Stimulated activated CD8-positive, alpha-beta memory T cell treated with anti-CD3 and anti-CD28 coated beads, Interleukin-4, amount 100 ng/mL, for 1 hour (primary cell): ENCODE measurements at places on chromosomes 1 and 21.
A peak's percentile ranks its signal among the peaks of the same experiment; 100 is the strongest.

GRCh38 chr21:33015096-33015495 lies 10.6 kb upstream of the OLIG2 start:
- DNase-seq: no peak

DNA sequence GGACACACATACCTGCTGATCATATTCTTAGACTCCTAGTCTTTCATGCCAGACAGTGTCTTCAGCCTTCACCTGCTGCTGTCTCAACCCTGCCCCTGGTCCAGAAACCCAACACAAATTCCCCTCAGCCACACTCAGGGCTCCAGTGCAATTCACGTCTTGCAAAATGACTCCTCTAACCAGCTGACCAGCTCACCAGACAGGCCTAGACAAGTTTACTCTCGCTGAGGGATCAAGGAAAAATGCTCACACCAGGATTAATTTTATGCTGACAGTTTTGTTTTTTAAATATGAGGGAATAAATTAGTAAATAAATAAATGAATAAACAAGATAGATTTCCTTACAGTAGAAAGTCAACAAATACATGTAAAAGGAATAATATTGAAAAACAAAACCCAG lies 28.5 kb downstream of the CCDC185 start:
- DNase-seq: no peak

- DNase-seq: no peak
These were observed 304.7 kb upstream of the USP25 start for GRCh38 chr21:15425049-15425448.

DNA sequence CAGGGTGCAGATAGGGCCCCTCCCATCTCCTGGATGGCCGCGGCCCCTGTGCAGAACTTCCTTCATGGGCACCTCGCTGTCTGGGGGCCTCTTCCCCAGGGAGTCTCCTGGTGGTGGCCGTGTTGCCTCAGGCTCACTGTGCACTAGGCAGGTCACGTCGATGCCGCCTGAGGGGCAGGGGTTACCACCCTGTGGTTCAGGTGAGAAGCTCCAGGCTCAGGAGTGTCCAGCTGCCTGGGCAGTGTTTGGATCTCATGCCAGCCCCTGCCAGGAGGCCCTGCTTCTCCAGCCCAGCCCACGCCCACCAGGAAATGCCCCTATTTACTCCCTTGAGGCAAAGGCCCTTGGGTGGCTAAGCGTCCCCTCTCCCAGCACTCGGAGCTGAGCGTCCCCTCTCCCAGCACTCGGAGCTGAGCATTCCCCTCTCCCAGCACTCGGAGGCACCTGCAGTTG lies 2.1 kb downstream of the ITGB2 start:
- no peak for DNase-seq

DNA sequence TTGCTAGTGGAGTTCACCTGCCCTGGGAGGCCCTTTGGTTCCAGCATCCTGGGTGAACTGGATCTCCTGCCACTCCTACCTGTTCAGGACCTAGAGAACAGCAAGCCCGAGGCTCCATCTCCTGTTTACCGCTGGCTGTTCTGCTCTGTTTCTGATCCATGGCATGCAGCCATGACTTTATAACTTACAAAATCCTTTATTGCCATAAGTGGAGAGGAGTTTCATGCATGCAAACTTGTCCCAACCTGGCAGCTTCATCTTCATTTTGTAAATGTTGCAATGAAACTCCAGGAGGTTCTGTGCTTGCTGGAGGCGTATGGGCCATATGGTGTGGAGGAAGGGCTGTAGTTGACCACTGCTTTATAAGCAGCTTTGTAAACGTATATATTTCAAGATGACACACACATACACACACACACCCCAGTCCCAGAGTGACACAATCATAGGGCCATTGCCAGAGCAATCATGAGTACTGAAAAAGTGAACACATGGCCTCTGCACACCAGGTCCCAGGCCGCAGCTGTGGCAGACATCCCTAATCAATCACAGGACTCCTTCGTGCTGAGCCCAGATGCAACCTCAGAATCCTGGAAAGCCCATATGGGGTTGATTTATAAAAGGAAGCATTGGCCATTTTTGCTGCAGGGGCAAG lies 69.0 kb downstream of the UBIAD1 start:
- DNase-seq: no peak

DNA sequence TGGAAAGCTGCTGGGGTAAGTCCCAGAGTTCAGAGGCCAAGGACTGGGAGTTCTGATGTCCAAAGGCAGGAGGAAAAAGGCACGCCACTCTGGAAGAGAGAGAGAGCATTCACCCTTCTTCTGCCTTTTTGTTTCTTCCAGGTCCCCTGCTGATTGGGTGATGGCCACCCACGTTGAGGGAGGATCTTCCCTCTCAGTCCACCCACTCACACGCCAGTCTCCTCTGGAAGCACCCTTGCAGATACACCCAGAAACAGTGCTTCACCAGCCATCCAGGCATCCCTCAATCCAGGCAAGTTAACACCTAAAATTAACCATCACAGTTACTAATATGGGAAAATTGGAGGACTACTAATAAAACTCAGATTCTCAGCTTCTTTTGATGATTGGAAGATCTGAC lies 66.1 kb upstream of the PARP1 start:
- no peak for DNase-seq

- no peak for DNase-seq
These were observed 6.6 kb upstream of the ZNF669 start for GRCh38 chr1:247110627-247111258.

GRCh38 chr1:228969953-228970800 lies 234.9 kb downstream of the RHOU start:
- no peak for DNase-seq

GRCh38 chr21:46605767-46606426 lies 1.0 kb upstream of the S100B start:
- peak; percentile 27 for DNase-seq

DNA sequence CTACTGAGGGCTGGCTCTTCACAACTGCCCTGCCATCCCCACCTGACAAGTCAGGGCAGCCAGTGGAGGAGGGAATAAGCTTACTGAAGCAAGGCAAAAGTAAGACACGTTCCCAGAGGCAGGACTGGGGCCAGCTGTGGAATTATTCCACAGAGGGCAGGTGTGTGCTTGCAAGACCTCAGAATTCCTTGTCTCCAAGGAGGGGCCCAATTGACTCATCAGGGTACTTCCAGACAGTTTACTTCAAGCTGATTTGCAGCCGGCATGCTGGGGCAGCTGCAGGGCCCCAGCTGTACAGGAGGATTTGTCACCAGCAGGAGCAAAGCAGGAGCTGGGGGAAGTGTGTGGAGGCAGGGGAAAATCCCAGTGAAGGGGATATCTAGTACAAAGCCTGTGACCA lies 167.5 kb upstream of the CAMK1G start:
- no peak for DNase-seq

GRCh38 chr1:34867415-34867814 lies 7.9 kb upstream of the SMIM12 start:
- no peak for DNase-seq

- no peak for DNase-seq
These were observed 41.8 kb upstream of the TTC22 start for GRCh38 chr1:54842963-54843362.

DNA sequence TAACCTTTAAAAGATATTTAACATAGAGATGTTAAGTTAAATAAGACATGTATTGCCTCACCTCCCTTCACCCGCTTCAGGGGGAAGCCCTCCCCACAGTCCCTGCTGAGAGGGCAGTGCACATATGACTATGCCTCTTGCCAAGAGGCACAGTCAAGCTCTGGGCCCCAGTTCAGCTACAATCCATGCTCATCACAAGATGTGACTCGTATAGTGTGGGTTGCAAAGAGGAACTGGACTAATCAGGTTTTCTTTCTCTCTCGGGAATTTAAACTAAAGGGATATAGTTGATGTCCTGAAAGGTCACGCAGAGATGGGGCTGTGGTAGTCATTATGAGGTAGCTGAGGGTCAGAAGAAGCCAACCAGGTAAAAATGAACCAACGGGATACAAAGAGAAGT lies 35.6 kb downstream of the LYST start:
- no peak for DNase-seq

- no peak for DNase-seq
These were observed 76.4 kb downstream of the GLUL start for GRCh38 chr1:182315167-182315556.

DNA sequence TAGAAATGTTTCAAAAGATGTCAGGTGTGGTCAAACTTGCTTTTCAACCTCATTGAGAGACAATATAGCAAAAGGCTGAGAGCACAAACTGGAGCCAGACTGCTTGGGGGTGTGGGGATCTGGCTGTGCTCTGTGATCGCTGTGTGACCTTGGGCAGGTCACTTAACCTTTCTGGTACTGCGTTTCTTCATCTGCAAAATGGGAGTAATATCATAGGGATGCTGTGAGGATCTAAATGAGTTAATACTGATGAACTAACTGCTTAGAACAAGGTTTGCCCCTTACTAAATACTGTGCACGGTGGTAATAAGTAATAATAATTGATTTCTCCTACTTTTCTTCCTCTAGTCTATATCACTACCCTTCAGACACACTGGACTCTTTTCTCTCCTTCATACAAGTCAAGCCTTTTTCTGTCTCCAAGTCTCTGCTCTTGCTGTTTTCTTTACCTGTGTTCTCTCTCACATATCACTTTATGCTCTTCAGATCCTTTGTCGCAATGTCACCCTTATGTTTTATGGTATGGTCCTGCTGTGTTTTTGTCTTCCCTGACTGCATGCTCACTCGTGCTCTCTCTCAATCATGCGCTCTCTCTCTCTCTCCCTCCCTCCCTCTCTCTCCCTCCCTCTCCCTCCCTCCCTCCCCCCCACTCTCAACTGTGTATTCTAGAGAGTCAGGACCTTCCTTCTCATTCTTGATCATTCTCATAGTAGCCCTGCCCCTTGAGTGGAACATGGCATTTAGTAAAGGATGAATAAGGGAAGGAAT lies 3.3 kb downstream of the MGST3 start:
- DNase-seq: no peak

DNA sequence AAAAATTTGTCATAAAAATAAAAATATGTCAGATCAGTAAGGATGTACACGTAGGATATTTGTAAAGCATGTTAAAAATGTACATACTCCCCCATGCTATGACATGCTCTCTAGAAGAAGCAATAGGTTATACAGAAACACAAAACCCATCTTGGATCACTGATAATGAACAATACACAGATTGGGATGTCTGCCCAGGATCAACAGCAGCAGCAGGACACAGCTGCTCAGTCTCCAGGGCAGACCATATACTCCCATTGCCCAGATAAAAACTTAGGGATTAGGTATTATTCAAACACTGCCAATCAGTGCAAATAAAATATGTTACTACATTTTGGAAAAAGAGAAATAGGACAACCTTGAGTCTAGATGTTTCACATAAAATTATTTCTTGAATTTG lies 39.0 kb downstream of the DAB1 start:
- no peak for DNase-seq

DNA sequence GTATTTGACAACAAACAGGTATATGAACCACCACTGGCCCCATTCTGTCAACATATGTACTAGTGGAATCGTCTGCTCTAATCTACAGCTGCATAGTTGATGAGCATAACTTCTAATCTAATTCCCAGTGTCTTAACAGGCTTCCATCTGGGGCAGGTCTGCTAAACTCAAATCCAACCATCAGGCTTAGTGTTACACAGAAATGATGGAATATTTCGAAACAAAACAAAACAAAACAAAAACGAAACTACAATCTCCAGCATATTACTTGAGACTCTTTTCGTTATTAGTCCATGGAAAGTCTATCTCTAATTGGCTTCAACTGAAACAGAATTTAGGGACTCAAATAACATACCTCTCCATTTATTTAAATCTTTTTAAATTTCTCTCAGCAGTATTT lies 37.6 kb downstream of the DIPK1A start:
- no peak for DNase-seq

DNA sequence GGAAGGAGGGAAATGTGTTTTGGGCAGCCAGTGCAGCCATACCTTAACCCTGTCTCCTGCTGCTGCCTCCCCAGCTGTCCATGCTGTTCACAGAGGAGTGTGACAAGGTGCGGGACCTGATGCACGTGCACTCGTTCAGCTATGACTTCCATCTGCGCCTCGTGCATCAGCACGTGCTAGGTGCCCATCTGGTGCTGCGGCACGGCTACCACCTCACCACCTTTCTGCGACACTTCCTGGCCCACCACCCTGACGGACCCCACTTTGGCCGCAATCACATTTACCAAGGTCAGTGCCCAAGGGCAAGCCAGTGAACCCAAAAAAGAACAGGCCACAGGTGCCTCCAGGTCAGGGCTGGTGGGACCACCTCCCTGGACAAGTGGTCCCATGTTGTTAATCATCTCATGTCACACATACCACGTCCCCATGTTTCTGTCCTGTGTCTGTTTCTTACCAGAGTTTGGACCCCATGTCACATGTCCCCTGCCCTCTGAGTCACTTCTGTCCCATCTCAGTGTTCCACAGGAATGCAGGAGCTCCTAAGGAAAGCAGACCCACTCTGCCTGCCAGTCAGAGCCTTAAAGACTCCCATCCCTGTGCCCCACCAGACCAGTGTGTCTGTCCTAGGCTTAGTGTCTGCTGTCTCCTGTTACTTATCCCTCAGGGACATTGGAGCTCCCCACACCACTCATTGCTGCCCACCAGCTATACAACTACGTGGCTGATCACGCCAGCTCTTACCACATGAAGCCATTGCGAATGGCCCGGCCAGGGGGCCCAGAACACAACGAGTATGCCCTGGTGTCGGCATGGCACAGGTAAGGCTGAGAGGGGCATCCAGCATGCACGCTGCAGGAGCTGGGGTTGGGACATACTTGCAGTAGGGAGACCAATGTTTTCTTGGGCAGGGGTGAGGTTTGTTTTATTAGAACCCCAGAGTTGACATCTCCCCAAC lies 6.6 kb downstream of the HYI start:
- no peak for DNase-seq

- no peak for DNase-seq
These were observed 84.3 kb downstream of the PIK3CD start for GRCh38 chr1:9735800-9736199.

- no peak for DNase-seq
These were observed 9.5 kb upstream of the DMRTB1 start for GRCh38 chr1:53449693-53450092.

GRCh38 chr1:33010932-33011731 lies 25.6 kb downstream of the AK2 start:
- DNase-seq: no peak

GRCh38 chr1:153944005-153944826 lies 2.3 kb downstream of the DENND4B start:
- no peak for DNase-seq

- DNase-seq: no peak
These were observed 553 bp downstream of the TTF2 start for GRCh38 chr1:117060441-117061317.

DNA sequence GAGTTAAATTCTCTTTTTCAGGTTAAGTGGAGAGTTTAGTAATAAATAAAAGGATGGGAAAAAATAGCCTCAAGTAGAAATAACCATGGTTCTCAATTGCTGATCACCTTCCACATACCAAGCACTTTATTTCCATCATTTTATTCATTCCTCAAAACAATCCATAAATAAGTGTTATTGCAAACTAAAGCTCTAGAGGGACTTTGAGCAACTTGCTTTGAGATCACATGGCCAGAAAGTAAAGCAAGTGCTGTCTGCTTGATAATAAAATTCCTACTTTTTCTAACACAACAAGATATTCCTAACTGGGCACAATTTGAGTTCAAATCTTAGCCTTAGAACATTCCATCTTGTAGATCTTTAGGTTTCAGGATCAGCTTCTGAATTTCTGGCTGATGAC lies 97.1 kb upstream of the C1orf87 start:
- DNase-seq: no peak

GRCh38 chr1:235806123-235806522 lies 60.6 kb downstream of the LYST start:
- DNase-seq: no peak
